ENCODE measurements at places on chromosomes 6 and 20. TPM values are rescaled to one million over a fixed set of nuclear protein-coding genes. Genes with fewer than 3 reads are reported as not detected.

GRCh38 chr6:71268735-71269437, 19.7 kb upstream of the OGFRL1 start:
- no peak for DNase-seq

DNA sequence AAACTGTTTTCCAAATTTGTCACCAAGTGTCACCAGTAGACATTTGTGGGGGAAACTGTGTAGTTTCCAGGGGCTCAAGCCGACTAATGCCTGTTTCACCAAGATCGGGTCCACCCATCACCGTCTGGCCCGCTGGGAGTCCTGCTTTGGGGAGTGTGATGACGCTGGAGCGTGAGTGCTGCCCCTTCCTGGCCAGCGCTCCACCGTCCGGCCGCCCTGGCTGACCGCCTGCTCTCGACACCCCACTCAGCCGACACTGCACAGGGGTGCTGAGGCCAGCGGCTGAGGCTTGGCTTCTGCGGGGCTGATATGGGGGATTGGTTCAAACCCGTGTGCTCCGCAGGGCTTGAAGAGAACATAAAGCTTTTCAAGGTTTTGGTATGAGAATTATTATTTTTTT, 160.1 kb downstream of the SMOC2 start:
- DNase-seq, result no peak

DNA sequence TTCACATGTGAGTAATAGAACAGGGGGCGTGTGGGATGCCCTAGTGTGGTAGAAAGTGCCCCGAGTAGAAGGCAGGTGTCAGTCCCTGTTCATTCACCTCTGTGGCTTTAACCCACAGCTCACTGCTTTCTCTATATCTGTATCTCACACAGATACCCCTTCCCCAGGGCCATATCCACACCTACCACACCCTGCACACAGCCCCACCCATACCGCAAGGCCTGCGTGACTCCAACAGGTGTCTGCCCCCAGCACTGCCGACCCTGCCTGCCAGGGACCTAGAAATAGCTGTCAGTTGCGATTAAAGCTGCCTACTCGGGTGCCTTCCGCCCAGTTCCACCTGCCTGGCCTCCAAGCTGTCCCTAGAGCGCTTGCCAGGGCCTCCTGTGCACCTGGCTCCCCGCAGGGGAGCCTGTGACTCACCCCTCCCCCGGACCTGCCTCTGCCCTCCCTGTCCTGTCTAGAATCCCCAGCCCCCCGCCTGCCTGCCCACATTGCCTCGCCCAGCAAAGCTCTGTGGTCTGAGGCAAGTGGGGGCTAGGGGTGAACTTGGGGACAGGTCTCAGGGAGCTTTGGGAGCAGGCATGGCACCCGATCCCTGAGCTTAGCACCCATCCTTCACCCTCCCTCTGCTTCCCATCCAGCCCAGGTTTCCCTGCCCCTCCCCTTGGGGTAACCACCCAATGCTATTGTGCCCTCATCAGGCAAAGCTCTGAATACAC, 38.3 kb upstream of the ID1 start:
- DNase-seq, result no peak

- DNase-seq, result no peak
Observed at GRCh38 chr20:44891826-44892225, 6.3 kb downstream of the YWHAB start.

DNA sequence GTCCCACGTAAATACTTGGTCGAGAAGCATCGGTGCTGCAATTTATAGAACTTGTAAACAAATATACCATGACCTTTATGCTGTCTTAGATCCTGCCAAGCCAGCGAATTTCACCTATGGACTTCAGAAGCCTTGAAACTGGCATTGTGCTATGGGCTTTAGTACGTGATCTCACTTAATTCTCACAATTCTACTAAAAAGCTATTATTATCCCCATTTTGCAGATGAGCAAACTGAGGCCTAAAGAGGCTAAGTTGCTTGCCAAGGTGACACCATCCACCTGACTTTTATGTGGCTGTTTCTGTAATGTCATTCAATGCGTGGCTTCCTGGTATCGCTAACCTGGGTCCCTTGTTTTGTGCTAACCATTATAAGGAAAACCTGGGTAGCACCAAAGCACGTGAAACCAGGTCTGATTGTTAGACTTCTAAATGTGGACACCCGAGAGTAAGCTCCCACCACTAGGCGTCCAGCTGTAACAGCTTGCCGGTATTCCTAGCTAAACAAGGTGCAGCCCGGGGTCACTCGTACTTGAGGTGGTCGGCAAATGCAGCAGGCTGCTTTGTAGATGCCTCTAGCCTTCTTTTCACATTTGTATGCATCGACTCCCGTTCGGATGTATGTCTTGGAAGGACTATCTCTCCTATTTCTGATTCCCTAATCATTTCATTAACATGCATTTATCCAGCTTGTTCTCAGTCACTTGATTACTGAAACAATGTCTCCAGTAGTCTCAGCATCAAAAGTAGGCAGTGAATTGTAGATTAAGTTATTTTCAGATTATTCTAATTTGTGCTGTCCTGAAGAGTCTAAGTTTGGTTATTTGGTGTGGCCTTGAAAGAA, 1.1 kb downstream of the SYNJ2 start:
- peak; percentile 39 for DNase-seq

DNA sequence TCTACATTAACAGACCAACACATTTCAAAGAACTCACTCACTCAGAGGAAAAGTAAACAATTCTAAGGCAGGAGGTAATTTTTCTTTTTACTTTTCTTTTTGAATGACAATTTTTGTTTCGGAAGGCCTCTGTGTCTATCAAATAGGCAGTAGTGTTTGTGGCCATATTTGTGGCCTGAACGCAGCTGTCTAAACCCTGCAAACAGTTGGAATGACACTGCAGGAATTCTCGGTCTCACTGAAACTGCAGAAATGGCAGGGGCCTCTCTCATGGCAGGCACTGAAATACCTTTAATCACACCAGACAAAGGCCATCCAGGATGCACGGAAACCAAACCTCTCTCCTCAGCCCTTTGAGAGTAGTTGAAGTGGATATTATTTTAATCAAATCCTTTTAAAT, 30.4 kb downstream of the FYN start:
- peak; percentile 74 for DNase-seq

DNA sequence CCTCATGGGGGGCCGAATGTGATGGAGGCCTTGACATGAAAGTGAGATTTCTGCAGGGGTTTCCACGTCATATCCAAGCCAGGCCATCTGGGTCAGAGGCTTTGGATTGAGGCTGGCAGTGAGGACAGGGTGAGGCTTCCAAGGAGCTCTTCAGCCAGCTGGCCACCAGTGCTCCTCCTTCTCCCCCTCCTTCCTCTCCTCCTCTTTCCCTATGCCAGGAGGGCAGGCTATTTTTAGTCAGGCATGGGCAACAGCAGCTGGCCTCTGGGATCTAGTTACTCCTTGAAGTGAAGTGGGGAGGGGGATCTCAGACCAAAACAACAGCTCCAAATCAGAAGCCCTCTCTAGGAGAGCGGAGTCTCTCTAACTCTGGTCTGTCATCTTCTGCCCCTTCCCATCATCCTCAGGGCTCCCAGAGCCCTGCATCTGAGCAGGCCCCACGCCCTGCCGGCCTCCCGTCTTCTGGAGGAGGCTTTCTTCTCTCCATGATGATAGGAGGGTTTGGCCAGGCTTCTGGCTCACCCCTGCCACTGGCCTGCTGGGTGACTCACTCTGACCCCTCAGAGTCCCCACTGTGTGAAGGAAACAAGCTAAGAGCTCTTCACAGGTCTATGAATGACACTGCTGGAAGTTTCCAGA, 612 bp downstream of the TNNC2 start:
- no peak for DNase-seq

GRCh38 chr6:75044846-75045245, 161.0 kb downstream of the COL12A1 start:
- no peak for DNase-seq

GRCh38 chr6:42996513-42996912, 12.1 kb downstream of the PPP2R5D start:
- DNase-seq, result no peak

- DNase-seq, result no peak
Observed at GRCh38 chr6:34273242-34273805, 24.5 kb upstream of the SMIM29 start.

- no peak for DNase-seq
Observed at GRCh38 chr6:160391419-160392116, 43.4 kb downstream of the SLC22A3 start.

- no peak for DNase-seq
Observed at GRCh38 chr6:50815436-50816114, 3.1 kb upstream of the TFAP2B start.

GRCh38 chr6:144234935-144235334, 50.2 kb upstream of the UTRN start:
- no peak for DNase-seq

GRCh38 chr6:121344539-121344938, 10.3 kb upstream of the TBC1D32 start:
- DNase-seq, result no peak

DNA sequence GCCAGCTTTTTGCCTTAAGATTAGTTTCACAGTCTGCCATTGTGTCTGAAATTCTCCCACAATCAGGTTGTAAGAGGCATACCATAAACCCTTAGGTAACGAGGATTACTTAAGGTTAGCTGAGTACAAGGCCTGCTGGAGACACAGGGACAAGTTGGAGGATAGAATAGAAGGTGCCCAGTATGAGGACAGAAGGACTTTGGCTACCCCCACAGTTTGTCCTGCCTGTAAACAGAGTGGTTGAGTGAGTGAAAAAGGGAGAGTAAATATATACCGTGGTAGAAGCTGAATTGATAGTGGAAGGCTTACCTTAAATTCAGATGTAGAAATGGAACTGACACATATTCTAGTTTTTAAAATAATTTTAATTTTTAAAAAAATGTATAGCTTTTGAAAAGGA, 19.3 kb downstream of the RPRD1B start:
- peak; percentile 46 for DNase-seq

DNA sequence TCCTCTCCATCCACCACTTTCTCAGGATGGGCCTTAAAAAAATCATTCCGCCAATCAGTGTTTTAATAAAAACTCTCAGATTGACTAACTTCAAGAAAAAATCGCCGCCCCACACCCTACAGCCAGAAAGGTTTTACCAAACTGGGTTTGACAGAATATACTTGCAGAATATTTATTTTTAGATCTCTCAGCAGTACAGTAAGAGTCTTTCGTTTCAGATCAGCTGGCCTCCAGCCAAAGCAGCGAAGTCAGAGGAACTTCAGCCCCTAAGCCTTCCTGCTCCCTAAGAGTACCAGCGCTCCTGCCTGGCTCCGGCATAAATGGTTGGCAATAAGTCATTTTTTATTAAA, 24.7 kb downstream of the TBC1D7 start:
- DNase-seq, result no peak

GRCh38 chr6:132364306-132365074, 36.8 kb downstream of the MOXD1 start:
- no peak for DNase-seq

Gene RHAG
- total RNA-seq, result not detected

Gene ENPP1
- 9.7 TPM for total RNA-seq

Gene PLA2G7
- 1.8 TPM for total RNA-seq

Gene FILIP1
- 22.6 TPM for total RNA-seq

Gene KDM1B
- total RNA-seq, result 11.6 TPM
